ENCODE measurements at places on chromosomes 2 and 18. TPM values are rescaled to one million over a fixed set of nuclear protein-coding genes. Genes with fewer than 3 reads are reported as not detected.

The SGO2 gene
- total RNA-seq: 0.94 TPM

The NMS gene
- total RNA-seq: not detected

The CCDC178 gene
- 0.27 TPM for total RNA-seq

The TGFBRAP1 gene
- total RNA-seq: 9.8 TPM

The OR6B2 gene
- not detected for total RNA-seq

The TMEM182 gene
- 135 TPM for total RNA-seq

The RNF125 gene
- total RNA-seq: 1.5 TPM

The PIEZO2 gene
- 0.46 TPM for total RNA-seq

DNA sequence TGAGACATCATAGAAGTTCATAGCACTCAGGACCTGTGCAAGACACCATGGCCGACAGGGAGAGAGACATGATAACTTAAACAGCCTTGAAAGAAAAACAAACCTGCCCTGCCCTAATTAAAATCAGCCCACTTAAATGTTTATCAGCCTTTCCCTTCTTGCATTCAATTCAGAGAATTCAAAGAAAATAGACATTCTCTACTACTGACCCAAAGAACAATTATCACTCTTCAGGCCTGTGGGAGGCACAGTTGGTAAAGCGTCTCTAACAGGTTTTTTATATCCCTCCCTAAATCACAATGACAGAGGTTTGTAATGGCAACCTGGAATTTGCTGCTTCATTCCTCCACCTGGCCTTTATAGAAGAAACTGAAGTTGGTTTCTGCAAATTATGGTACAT lies 1.7 kb downstream of the CDK15 start:
- DNase-seq: no peak

DNA sequence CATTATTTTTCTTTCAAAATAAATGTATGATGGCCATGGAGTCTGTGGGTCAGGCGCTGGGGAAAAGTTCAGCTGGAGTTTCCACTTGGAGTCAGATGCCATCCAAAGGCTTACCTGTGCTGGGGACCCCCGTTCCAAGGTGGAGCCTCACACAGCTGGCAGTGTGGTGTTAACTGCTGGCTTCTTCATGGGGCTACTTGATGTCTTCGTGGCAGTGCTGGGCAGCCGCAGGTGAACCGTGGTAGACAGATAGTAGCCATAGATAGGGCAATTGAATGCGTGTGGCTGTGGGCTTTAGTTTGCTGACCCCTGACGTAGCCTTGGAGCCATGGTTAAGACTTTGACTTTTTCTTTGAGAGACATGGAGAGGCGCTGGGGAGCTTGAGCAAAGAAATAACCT lies 83.1 kb downstream of the HS6ST1 start:
- DNase-seq: no peak

- DNase-seq: no peak
These were observed 23.9 kb upstream of the ACOXL start for GRCh38 chr2:110708455-110708854.

GRCh38 chr2:16633621-16634430 lies 31.8 kb downstream of the CYRIA start:
- no peak for DNase-seq

DNA sequence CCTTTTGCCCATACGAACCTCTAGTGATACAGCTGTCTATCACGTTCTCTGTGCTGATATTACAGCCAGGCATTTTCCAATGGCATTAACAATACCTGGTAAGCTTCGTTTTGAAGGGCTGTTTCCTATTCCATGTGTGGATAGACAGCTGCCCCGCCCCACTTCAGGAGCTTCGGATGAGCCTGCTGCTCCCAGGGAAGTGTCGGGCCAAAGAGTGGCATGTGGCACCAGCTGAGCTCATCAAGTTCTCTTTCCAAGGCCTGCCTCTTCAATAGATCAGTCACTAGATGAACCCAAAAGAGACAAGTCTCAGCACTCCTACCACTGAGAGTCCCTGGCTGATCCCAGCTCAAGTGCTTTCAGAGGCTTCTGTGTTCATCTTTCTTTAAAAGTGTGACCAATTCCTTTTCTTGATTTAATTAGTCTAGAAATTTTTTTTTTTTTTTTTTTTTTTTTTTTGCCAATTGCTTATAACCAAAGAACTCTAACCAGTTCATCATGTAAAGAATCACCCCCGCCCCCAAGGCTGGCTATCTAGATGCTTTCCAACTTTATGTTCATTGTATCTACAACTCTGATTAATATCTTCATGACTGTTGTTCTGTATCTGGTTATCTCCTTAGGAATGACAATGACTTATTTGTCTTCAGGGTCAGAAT lies 46.6 kb downstream of the HDAC4 start:
- DNase-seq: no peak

GRCh38 chr2:78035804-78036203 lies 513.6 kb upstream of the LRRTM4 start:
- DNase-seq: no peak

DNA sequence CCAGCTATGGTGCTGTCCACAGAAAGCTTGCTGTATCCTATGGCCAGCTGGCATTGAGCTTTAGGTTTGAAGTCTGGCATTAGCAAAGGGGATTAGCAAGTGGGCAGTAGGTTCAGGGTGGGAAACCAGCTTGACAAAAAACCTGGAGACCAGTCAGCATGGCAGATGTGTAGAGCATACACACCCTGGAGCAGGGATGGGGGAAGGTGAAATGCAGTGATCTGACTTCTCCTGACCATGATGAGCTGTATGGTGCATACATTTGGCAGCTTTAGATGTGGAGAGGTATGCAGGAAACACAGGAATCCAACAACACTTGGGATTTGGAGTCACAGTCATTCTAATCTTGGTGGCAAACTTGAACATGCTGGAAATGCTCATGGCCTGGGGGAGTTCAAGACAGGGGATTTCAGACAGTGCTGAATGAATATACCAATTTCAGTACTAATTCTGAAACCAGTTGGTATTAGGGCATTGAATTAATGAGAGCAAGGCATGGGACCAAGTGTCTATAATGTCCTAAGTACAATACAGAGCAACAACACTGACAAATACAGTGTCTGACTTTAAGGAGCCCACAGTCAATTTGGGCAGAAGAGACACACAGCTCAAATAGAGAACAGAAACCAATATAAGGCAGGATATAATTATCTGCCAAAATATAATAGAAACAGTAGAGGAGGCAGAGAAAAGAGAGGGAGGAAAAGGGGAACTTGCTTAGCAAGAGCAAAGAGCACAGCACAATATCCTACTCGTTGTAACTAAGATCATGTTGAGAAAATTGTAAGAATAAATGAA lies 11.8 kb downstream of the ARHGAP15 start:
- DNase-seq: no peak

DNA sequence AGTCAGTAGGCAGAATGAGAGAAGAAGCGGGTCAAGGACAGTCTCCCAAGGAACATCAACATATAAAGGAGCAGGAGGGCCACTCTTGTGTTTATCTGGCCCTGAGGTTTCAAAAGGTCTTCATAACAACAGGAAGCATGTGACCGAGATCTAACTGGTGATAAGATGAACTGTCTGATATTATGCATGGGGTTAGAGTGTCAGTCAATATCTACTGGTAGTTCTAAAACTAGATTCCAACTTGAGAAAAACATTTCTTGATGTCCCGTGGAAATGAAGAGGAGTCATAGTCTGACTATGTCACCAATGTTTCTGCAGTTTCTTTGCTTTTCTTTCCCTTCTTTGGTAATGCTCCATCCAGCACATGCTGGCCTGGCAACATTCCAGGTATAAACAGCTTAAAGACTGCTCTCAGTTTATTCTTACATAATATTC lies 77.5 kb upstream of the ITPRID2 start:
- DNase-seq: no peak

DNA sequence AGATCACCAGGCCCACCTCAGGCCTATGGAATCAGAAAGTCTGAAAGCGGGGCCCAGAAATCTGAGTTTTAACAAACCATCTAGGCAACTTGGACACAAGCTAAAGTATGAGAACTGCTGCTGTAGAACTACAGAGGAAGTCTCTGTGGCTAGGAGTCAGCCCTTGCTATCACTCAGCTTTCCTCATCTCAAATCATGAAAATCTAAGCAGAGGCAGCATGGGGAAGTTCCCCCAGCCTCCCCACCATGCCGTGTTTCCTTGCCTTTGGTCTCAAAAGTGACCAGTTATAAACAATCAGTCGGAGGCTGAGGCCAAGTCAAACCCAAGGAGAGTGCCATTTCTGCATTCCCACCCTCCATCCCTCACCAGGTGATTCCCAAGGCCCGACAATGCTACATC lies 404.7 kb downstream of the BCL11A start:
- no peak for DNase-seq

GRCh38 chr2:186751078-186751477 lies 57.2 kb downstream of the FAM171B start:
- no peak for DNase-seq

- no peak for DNase-seq
These were observed 220.2 kb downstream of the CLIP4 start for GRCh38 chr2:29335396-29335795.

DNA sequence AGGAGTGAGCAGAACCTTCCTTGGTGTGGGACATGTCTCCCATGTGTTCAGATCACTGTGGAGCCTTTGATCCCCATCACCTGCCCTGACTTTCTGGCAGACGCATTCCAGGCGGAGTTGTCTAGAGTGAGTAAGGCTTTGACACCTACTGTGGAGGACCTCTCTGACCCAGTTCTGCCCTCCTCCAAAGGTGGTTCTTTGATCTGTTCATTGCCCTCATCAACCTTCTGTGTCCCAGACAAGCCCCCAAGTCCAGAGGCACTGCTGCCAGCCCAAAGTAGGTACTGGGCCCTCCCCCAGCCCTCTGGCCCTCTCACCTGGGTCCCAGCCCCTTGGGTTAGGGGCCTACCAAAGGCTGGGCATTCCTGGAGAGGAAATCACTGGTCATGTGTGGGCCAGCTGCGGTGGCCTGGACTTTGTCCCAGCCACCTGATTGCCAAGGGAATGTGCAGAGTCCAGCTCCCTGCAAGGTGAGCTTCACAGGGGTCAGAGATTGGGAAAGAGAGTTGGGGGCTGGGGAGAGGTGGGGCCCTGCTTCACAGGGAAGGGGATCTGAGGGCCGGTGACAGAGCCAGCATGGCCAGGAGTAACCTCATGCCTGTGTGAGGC lies 12.1 kb upstream of the FAHD2A start:
- DNase-seq: no peak

DNA sequence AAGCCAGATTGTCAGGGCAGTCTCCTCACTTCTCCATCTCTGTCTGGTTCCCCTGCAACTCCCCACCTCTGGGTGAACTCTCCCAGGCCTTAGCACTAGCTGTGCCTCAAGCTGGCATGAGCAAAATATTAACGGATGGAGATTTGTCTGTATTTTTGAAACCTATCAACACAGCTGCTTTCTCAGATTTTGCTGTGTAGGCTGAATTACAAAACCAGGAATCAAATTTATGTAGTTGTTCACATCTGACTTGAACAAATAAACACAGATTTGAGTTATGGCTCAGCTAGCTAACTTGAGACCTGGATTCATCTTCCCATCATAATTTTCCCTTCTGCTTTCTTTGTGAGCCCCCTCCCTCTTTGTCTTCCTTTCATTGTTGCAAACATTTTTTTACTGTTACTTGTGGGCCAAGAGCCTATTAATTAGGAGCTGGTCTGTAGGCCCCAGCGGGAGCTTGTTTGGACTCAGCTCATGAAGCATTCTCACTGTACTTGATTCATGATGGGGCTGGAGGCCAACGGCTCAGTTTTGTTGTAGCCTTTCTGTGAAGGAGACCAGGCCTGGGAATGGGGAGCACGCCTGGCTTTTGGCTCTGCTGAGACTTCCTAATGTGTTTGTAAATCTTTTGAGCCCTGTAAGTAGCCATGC lies 164.1 kb upstream of the GATA6 start:
- DNase-seq: no peak

- DNase-seq: no peak
These were observed 120.7 kb downstream of the LOXHD1 start for GRCh38 chr18:46536215-46536874.

- no peak for DNase-seq
These were observed 73.3 kb downstream of the SH3BP4 start for GRCh38 chr2:235024931-235025773.

- no peak for DNase-seq
These were observed 925.7 kb downstream of the EPHA4 start for GRCh38 chr2:220646424-220646823.

- DNase-seq: no peak
These were observed 167.4 kb downstream of the C1D start for GRCh38 chr2:67895227-67895941.

DNA sequence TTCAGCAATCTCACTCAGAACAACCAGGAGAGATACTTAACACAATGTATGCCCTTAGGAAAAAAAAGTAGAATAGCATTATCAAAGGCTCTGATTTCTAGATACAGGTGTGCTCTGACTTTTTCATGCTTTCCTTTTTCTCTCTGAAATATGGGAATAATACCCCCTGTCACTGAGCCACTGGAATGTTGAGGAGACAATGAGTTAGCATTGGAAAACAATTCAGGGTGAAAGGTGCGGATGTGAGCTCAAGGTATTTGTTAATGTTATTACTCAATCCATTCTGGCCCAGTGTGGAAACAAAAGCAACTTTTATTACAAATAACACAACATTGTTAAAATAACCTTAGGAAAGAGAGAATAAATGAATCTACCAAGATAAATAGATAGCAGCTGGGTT lies 228.0 kb downstream of the IKZF2 start:
- no peak for DNase-seq

DNA sequence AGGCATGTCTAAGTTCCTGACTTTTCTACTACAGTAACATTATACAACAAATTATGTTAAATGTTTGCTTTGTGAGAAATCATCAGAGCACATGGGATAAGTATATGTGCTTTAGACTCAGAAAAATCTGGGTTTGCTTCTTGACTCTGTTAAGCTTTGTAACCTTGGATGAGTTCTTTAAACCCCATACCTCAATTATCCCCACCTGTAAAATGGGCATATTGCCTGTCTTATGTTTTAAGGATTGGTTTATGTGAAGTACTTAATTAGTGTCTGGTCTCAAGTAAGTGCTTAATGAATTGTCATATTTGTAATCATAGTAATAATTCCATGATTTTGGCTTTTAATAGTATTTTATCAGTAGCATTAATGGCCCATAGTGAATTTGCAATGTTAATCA lies 135.8 kb downstream of the TAF4B start:
- DNase-seq: no peak

DNA sequence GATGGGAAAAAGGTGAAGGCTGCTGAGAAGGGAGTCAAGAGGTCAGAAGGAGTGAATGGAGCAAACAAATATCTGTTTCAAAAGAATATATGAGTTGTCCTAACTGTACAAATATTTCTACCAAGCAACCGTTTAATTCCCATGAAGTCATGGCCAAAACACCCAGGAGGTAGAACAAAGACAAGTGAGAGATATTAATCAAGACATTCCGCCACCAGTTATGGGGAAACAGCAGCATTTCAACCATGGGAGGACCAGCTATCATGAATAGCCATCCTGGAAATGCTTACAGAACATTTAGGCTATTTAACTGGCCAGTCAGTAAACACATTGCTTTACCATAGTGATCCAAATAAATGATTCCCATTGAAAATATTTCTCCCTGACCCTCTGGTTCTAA lies 396.3 kb downstream of the IRS1 start:
- no peak for DNase-seq

GRCh38 chr2:204452464-204453023 lies 92.7 kb upstream of the PARD3B start:
- DNase-seq: no peak

DNA sequence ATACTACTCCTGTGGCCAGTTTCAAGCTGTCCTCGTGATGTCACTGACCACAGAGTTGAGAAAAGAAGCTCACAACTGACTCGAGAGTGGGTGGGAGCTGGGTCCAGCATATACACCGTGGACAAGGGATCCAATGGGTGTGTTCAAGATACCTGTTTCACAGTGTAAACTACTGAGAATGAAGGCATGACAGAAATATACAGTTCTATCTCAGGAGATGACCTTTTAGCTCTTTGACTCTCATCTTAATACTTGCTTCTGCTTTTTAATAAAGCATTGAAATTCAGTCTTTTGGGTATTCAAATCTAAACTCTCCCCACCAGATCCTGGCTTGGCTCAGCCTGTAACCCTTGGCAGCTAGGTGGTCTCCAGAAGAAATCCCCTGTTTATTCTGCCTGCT lies 130.1 kb downstream of the MAP2 start:
- no peak for DNase-seq
